Ammon's horn (tissue), 1 donor: ENCODE measurements at places on chromosomes 2 and 18.

- DNase-seq = no peak
Measured at GRCh38 chr2:233456111-233456510, 101.8 kb downstream of the DGKD start.

DNA sequence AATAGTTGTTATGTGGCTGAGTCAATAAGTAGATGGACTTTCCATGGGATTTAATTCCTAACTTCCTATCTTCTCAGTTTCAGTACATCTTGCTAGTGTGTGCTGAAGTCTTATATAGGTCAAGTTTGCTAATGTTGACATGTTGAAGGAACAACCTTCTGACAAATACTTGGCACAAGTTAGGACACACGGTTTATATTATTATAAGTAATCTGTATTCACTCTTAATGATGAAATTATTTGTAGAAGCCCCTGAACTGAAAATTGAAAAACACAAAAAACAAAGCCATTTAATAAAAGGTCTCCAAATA is 19.2 kb downstream of the ARL5A start:
- no peak for DNase-seq

DNA sequence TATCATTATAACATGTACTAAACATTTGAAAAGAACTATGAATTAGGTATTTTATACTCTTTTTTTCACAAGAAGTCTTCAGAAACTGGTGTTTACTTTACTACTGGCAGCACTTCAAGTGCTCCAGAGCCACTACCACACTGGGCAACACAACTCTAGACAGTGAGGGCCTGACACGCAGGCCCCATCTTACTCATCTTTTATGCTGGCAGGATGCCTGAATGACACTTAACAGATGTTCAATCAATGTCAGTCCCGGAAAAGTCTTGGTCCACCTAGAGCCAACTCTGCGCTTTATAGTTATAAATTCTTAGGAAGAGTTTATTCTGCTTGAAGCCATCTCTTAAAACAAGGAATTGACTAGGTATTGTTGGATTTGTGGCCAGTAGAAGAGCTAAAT is 8.7 kb upstream of the WIPF1 start:
- DNase-seq = no peak

- DNase-seq = no peak
Measured at GRCh38 chr2:203871371-203871983, 3.9 kb downstream of the CTLA4 start.

GRCh38 chr2:13201924-13202323 is 485.2 kb downstream of the TRIB2 start:
- DNase-seq = no peak

DNA sequence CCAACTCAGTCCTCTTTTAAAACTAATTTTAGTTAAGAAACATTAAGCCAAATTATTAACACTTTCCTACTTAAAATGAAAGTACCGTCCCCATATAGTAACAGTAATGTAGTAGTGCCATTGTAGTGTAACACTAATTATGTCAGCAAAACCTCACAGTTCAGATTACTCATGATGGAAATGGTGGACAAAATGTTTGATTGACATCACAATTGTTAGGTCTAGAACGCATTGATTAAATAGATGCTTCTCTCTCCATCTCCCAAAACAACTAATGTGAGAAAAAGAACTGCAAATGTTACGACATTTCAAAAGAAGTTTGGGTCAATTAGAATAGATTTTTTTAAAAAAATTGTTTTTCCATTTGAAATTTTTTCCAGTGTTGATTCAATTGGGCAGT is 1.2 kb upstream of the ATF2 start:
- no peak for DNase-seq

GRCh38 chr2:182593394-182593975 is 122.6 kb upstream of the DNAJC10 start:
- DNase-seq = peak; percentile 12

DNA sequence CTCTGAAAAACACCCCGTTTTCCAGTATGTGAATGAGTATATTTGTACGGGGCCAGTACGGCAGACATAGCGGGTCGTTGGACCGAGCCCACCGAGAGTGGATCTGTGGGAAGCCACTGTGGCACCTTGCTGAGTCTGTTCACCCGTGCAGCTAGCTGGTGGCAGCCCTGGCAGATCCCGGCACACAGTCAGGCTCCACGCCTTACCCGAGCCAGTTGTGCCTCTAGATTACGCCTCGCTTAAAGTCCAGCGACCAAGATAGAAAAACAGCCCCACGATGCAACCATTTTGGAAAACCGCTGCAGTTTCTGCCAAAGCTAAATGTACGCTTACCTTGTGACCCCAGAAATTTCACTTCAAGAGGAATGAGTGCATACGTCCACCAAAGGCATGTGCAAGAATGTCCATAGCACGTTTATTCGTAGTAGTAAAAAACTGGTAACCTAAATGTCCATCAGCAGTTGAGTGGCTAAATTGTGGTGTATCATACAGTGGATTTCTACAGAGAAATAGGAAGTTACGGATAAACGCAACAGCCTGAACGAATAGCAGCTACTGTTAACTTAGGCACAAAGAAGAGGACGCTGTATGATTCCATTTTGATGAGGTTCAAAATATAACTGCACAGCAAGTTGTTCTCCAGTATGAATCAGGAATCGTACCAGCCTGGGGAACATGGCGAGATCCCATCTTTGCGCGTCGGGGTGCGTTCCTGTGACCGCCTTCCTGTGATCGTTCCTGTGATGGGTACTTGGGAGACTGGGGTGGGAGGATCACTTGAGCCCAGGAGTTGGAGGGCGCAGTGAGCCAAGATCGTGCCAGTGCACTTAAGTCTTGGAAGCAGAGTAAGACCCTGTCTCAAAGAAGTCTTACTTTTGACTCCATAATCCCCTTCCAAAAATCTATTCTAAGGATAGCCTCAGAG is 688 bp upstream of the WDR33 start:
- no peak for DNase-seq

- DNase-seq = peak; percentile 52
Measured at GRCh38 chr18:57113799-57114420, 33.0 kb upstream of the BOD1L2 start.

GRCh38 chr2:98583816-98584618 is 24.3 kb downstream of the COA5 start:
- DNase-seq = no peak

- peak; percentile 69 for DNase-seq
Measured at GRCh38 chr18:76565238-76566173, 70.5 kb upstream of the ZNF516 start.

DNA sequence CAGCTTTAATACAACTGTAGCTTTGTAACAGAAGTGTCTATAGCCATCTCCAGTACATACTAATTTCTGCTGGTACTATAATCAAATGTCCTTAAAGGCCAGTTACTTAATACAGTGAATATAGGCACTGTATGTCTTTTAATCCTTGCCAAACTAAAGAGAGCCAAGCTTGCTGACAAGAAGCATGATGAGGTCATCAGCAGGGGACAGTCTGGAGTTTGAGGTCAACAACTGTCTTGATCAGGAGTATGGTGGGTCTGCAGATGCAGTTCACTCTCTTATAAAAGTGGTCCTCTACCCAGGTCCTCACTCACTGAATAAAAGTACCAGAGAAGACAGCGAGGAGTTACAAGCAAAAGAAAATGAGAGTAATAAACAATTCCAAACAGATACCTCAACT is 219.1 kb downstream of the WDPCP start:
- no peak for DNase-seq
